Upper lobe of right lung (tissue), 1 donor: ENCODE measurements at places on chromosomes 2 and 18. TPM values are rescaled to one million over a fixed set of nuclear protein-coding genes. Genes with fewer than 3 reads are reported as not detected.

Gene DOK6
- 5.9 TPM for total RNA-seq

Gene PECR
- total RNA-seq: 18.9 TPM

Gene MOCOS
- 5.0 TPM for total RNA-seq

Gene GMPPA
- total RNA-seq: 25.3 TPM

Gene EMX1
- not detected for total RNA-seq
